ENCODE measurements at places on chromosomes 1 and 21.

- DNase-seq = no peak
Observed at GRCh38 chr1:2561898-2562895, 6.0 kb downstream of the TNFRSF14 start.

DNA sequence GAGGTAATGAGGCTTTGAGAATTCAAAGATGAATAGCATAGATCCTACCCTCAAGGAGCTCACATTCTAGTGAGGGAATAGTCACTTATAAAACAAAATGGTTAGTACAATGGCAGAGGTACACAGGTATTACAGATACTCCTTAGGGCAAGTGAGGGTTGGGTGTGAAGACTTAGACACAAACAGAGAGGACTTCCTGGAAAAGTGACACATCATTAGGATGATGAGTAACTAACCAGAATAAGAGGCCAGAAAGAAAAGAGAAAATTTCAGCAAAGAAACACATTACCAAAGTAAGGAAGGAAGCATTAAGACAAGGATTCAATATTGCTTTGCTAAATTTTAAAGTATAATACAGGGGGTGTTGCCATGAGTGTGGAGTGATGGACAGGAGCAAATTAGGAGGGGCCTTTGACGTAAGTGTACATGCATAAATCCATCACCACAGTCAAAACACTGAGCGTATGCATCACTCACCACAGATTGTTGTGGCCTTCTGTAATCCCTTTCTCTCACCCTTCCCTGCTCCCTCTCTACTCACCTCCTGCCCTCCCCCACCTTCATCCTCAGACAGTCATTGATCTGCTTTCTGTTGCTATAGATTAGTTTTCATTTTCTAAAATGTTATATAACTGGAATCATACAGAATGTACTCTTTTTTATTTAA lies 7.9 kb downstream of the CD53 start:
- DNase-seq = no peak

DNA sequence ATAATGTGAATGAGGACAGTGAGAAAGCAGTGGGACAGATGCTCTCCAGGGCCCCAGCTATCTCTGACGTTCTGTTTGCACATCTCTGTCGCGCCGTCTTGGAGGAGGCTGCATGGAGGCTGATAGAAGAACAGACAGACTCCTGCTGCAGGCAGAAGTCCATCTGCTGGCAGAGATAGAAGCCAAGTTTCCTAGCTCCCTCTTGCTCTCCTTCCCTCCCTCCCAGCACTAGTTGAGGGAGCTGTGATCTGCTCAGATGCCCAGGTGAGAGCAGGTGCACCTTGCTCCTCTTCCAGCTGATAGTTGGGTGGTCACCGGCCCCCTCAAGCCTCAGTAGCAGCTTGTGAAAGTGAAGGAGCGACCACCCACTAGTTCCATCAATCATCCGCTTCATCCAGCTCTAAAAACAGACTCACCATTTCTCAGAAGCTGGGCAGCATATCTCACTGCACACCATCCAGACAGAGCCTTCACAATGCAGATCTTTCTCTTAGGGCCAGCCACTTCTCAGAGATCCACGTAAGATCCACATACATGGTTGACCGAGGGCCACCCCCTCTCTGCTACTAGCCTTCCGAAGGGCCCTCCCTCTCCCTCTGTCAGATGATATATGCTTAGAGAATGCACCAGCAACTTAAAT lies 12.9 kb downstream of the LRRN2 start:
- no peak for DNase-seq

GRCh38 chr1:151838222-151839081 lies 1.2 kb downstream of the C2CD4D start:
- DNase-seq = no peak

DNA sequence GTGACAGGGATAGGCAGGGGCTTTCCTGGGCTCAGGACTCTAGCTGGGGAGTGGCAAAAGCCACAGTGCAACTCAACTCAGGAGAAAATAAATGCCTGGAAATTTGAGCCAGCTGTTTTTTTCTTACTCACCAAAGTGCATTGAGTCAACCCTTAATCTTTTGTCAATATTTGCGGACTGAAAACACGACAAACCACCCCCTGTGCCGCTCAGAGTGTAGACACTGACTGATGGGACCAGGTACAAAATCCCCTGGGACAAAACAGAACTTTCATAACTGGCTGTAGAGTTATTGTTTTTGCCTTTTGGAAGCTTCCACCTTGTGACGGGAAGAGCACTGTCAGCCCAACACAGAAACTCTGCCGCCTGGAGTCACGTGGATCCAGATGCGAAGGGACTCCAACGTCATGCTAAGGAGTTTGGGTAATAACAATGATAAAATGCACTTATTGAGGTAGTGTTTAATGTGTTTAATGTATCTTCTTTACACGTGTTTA lies 164.6 kb downstream of the PLPP3 start:
- no peak for DNase-seq

GRCh38 chr21:41973861-41974751 lies 20.3 kb upstream of the C2CD2 start:
- no peak for DNase-seq

DNA sequence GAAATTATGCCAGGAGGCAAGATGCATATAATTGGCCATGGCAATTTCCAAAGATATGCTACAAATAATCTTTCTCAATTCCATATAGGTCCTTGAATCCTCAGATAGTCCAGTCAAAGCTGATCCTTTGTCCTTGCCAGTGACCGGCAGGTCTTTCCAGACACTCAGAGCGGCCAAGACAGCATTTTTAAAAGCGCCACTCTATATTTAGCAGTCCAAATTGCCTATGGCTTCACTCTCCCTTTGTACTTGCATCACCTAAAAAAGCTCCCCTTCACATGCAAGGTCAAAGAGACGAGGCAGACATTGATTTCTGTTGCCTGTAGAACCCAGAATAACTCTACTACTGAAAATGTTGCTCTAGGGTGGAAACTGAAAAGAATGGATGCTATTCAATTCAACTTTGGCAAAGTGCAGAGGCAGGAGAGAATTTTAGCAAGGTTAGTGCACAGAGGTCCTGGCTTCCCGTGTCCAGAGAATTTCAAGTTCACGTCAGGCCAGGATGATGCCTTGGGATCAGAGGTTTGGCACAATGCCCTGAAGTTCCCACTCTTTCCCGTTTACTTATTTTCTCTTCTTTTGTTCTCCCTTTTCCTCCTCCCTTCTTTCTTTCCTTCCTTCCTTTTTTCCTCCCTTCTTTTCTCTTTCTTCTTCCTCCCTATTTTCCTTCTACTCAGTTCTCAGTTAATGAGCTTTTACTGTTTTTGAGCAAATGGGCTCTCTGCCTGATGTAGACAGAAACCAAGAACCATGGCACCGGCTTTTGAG lies 108.5 kb downstream of the KCNK1 start:
- no peak for DNase-seq

DNA sequence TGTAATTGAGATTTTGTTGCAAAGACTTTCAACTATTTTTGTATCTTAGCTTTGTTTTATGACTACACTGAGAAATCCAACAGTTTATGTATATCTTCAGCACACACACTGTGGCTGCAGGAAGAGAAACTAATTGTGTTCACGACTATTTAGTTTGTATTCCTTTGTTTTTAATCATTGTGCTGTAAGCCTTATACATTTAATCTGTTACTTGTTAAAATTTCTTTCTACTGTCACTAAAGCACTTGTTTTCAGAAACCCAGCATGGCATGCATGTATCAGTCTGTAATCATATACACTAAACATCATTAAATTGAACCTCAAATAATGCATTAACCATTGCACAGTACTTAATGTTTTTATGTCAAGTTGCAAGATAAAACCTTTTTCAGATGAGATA lies 656 bp downstream of the ANGPTL1 start:
- DNase-seq = no peak

- DNase-seq = no peak
Observed at GRCh38 chr1:47495176-47495713, 57.4 kb downstream of the FOXD2 start.

DNA sequence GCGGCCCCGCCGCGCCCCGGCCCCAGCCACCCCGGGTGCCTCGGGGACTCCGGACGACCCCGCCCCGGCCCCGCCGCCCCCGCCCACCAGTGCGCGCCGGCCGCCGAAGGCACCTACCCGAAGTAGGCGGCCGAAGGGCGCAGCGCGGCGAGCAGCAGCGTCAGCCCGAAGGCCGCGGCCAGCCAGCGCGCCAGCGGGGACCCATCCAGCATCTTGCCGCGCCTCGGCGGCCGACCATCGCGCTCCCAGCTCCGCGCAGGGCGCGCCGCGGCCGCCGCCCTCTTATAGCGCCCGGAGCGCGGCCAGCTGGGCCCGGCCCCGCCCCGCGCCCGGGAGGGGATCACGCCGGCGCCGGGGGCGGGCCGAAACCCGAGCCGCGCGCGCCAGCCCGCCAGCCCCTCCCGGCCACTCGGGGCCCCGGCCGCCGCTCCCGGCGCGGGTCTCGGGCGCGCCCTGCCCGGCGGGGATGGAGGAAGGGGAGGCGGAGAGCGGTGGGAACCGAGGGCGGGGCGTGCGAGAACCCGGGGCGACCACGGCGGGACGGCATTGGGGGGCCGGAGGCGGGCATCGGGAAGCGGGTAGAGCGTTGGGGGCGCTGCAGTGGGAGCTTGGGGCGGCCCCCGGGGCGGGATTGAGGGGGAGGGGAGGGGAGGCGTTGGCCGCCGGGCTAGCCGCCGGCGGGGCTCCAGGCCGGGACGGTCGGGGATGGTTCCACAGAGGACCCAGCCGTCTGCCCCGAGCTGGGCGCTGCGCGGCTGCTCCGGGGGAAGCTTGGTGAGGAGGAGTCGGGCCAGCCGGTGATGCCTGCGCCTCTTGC lies at the start of gene WNT9A:
Gene WNT9A (minus strand): TSS at position 257 of the 817 bp plus-strand sequence. CDS start 45 bp downstream, at position 212.
- DNase-seq = peak; percentile 83

- no peak for DNase-seq
Observed at GRCh38 chr1:74247881-74248528, 12.8 kb downstream of the TNNI3K start.

DNA sequence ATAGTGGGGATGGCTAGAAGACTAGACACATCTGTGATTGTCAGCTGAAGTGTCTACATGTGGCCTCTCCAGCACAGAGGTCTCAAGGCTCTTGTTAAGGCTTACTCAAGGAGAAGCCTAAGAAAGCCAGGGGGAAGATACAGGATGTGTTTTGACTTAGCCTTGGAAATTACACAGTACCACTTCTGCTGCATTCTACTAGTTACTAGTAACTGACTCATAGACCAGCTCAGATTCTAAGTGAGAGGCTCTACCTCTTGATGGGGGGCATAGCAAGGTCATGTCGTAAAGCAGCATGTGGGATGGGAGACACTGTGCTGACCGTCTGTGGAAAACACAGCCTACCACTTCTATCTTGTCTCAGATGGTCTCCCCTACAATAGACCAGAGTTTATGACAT lies 99.5 kb downstream of the UBE2U start:
- DNase-seq = no peak

GRCh38 chr1:119556423-119556822 lies 49.4 kb downstream of the HSD3B1 start:
- no peak for DNase-seq

DNA sequence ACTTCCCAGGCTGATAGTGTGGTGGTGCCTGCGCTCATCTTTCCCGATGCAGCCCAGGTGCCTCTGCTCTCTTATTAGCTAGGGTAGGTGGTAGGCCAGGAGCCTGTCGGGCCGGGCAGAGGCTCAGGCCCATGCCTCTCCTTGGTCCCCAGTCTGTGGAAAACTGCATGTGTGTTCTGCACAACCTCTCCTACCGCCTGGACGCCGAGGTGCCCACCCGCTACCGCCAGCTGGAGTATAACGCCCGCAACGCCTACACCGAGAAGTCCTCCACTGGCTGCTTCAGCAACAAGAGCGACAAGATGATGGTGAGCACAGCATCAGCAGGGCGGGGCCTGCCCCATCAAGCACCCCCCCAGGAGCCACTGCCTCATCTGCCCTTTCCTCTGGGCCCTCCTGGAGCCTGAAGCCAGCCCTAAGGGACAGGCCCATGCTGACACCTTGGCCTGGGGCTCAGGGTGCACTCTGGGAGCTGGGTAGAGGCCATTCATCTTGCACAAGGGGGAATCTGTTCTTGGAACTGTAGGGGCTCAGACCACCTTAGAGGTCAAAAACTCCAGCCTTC lies 38.6 kb downstream of the PKP1 start:
- no peak for DNase-seq

DNA sequence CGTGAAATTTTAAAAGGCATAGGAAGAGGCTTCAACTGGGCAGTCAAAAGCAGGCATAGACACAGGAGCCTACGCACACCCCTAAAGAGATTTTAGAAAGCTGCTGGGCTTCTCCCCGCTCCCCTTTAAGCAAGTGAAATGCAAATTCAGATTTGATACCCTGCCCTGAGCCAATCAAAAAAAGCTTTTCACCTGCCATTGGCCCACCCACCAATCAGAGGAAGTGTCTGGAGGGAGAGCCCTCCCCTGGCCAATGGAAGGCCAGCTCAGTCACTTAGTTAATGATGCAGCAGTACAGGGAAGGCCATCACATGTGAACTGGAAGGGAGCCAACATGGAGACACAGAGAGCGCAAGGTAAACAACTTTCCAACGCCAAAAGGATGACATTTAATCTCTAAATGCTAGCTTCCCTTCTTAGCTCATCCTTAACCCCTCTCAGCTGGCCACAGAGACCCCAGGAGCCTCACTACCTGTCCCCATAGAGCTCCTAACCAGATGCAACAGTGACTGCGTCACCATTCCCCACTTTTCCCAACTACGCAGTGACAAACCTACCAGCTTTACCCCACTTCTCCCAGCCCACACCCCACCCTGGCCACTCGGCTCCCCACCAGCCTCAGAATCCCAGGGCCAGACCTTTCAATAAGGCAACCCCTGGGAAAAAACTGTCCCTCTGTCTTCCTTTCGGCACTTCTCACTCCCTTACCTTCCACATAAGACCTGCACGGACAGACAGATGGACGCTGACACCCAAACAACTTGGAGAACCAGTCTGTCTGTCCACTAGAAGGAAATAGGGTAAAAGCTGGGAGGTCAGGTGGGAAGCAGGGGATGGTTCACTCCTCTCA lies 71.0 kb downstream of the CD46 start:
- DNase-seq = no peak

DNA sequence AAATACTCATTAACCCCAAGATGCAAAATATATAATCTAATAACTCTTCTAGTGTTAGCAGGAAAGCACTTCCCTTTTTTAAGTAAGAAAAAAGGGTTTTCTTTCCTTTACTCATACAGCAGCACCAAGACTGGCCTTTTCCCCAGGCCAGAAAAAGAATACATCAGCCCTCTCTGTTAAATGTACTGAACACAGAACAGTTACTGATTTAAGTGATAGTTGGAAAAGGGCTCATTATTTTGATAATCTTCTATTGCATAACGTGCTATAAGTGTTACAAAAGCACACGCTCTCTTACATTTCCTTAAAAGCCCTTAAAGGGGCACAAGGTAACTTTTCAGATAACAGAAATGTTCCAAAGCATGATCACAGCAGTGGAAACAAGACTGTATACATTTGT lies 142.9 kb downstream of the TIAM1 start:
- no peak for DNase-seq

DNA sequence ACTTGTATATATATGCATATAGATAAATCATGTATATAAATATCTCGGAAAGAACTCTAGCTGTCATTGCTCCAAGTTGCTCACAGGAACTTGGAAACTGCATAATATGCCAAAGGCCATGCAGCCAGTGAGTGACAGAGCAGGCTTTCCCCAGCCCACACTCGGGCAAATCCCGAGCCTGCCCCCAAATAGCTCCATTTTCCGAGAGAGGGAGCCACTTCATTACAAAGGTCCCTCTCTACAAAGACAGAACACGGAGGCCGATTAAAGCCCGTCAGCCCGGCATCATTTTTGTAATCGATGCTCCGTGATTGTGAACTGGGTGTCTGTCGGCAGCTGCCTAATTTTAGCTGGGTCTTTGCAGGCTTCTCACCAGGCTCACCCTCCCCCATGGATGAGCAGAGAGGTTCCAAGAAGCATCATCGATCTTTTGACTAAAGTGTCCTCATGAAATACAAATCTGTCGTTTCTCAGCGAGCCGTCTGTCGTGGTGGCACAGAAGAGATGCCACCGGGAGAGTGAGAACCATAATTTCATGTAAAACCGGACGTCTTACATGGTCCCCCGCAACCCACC lies 663.9 kb downstream of the PTPRU start:
- DNase-seq = no peak

Data from neuronal stem cell (in vitro differentiated cells).